Muscle of arm (tissue), 14 donors: ENCODE measurements at places on chromosomes 1 and 21.

DNA sequence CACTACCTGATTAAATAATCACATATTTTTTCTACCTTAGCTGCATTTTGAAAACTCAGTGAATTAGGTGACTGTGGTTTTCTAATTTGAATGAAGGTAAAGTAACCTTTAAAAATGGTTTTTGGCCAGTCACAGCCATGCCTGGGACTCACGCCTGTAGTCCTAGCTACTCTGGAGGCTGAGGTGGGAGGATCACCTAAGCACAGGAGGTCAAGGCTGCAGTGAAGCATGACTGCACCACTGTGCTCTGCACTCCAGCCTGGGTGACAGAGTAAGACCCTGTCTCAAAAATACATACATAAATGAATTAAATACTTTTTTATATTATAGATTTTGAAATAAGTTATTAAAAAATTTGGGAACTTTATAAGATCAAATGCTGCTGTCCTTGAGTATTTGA is 5.7 kb downstream of the CNST start:
- no peak for DNase-seq

GRCh38 chr1:205477759-205478247 is 22.0 kb upstream of the BLACAT1 start:
- DNase-seq, result peak; percentile 28

- no peak for DNase-seq
Observed at GRCh38 chr1:72434070-72434469, 151.7 kb upstream of the NEGR1 start.

DNA sequence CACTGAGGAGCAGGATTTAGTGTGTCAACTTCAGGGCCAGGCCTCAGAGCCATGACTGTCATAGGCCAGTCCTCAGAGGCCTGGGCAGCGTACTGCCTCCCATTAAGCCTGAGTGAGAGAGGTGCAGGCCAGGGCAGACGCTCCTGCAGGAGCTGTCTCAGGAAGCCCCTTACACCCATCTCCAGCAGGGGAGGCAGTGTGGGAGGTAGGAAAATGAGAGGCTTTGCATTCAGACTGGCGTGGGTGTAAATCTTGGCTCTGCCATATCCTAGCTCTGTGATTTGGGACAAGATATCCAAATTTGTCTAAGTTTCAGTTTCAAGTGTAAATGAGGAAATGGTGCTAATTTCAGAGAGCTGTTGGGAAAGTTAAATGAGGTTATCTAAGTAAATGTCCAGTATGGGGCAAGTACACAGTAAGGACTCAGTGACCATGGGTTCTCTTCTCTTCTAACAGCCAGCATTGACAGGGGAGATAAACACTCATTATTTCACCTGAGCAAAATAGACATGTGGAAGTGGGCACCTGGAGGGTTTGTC is 184.1 kb downstream of the ZSCAN20 start:
- DNase-seq, result no peak

- peak; percentile 74 for DNase-seq
Observed at GRCh38 chr1:6205849-6206519, at the start of gene RNF207. TSS of gene RNF207 (plus strand) at chr1:6206119. CDS start at chr1:6206536, 417 bp downstream.

DNA sequence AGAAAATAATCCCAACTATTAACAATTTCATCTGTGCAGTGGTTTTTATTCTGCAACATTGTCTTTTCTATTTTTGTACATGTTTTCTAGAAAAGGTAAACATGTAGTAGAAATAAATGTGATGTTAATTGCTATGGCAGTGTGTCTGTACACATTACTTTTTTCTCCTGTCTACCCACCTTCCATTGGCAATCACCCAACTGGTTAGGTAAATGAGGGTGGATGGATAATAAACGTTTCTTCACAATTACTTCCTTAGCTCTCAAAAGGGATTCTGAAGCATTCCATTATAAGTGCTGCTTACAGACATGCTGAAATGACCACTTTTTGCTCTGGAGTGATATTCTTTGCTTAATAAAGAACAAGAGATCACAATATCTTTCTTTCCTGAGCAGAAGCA is 61.4 kb downstream of the MAGI3 start:
- DNase-seq, result no peak
